Thyroid gland (tissue), 4 donors: ENCODE measurements at places on chromosomes 12 and 14. TPM values are rescaled to one million over a fixed set of nuclear protein-coding genes. Genes with fewer than 3 reads are reported as not detected.

GRCh38 chr14:100618318-100618693 lies 31.1 kb upstream of the BEGAIN start:
- no peak overlapping the region for H3K27ac ChIP-seq
- DNase-seq, result no peak
- H3K4me1 ChIP-seq, result peaks cover 5% of the 10 kb centered on the region
- no peaks in the 10 kb centered on the region for H3K27me3 ChIP-seq
- H3K36me3 ChIP-seq, result no peaks in the 10 kb centered on the region

DNA sequence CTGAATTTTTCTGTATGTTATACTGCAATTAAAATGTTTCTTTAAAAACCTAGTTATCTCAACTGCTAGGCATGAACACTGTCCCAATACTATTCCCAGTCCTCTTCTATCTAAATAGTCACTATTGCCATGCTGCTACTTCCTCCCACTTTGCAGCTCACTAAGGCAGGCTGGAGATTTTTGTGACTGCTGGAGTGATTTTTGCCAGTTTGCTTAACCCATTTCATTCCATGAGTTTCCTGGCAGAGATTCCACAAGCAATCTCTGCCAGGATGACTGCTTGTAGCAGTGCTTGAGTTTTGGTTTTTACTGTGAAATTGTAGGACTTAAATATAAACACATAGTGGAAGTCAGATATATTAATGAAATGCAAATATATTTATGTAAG lies 80.8 kb downstream of the BHLHE41 start:
- no peaks in the 10 kb centered on the region for H3K27me3 ChIP-seq
- no peak overlapping the region for H3K4me3 ChIP-seq
- H3K4me1 ChIP-seq, result peaks cover 35% of the 10 kb centered on the region
- H3K27ac ChIP-seq, result no peak overlapping the region
- peak; percentile 45 for DNase-seq

- peak overlapping the region; percentile 37 for H3K27ac ChIP-seq
- H3K27me3 ChIP-seq, result no peaks in the 10 kb centered on the region
- DNase-seq, result no peak
- peaks cover 53% of the 10 kb centered on the region for H3K4me1 ChIP-seq
- H3K4me3 ChIP-seq, result no peak overlapping the region
Measured at GRCh38 chr12:95229636-95230035, 12.0 kb downstream of the VEZT start.

- no peaks in the 10 kb centered on the region for H3K27me3 ChIP-seq
- H3K4me1 ChIP-seq, result peaks cover 41% of the 10 kb centered on the region
- no peaks in the 10 kb centered on the region for H3K36me3 ChIP-seq
- H3K27ac ChIP-seq, result peak overlapping the region; percentile 91
Measured at GRCh38 chr12:118274066-118274465, 98.6 kb downstream of the TAOK3 start.

- no peaks in the 10 kb centered on the region for H3K27me3 ChIP-seq
- no peak overlapping the region for H3K27ac ChIP-seq
- no peak for DNase-seq
- no peaks in the 10 kb centered on the region for H3K36me3 ChIP-seq
Measured at GRCh38 chr12:108724054-108724889, 7.0 kb downstream of the CORO1C start.

DNA sequence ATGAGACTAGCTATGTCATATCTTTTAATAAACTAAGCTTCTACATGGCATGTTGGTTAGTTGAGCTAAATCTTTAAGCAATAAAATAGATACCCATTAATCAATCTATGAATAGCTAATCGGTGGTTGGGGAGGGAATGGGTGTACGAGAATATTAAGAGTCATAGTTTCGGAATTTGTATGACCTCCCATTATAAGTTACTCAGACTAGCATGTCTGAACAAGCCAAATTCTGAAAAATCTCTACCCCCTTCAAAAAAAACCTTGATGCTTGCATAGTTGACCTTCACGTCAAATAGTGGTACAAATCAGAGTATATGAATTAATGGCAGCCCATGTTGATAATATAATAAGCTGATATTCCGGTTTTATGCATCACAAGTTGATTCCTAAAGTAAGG lies 60.0 kb downstream of the PLEKHG7 start:
- no peak overlapping the region for H3K4me3 ChIP-seq
- H3K36me3 ChIP-seq, result no peaks in the 10 kb centered on the region
- no peaks in the 10 kb centered on the region for H3K4me1 ChIP-seq
- no peak overlapping the region for H3K27ac ChIP-seq
- DNase-seq, result no peak
- H3K27me3 ChIP-seq, result no peaks in the 10 kb centered on the region

- no peak overlapping the region for H3K4me3 ChIP-seq
- H3K27me3 ChIP-seq, result no peaks in the 10 kb centered on the region
- no peaks in the 10 kb centered on the region for H3K36me3 ChIP-seq
- DNase-seq, result no peak
- peaks cover 3% of the 10 kb centered on the region for H3K4me1 ChIP-seq
Measured at GRCh38 chr14:51185754-51186153, 54.3 kb upstream of the TMX1 start.

DNA sequence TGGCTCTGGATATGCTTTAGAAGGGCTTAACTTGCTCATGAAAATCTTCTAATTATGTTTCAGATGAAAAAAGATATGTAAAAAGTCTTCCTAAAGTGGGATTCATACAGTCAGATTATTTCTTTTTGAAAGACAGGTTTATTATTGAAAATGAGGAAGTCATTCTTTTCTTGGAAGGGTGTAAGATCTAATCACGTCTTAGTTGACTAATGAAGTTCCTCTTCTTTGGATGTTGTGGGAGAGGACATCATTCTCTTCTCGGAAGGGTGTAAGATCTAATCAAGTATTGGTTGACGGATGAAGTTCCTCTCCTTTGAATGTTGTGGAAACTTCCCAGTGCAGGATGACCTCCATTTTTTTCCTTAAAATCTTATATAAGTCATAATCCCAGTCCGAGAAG lies 74.9 kb downstream of the ALG10 start:
- no peaks in the 10 kb centered on the region for H3K27me3 ChIP-seq
- no peak overlapping the region for H3K27ac ChIP-seq
- H3K36me3 ChIP-seq, result no peaks in the 10 kb centered on the region
- no peaks in the 10 kb centered on the region for H3K4me1 ChIP-seq
- no peak overlapping the region for H3K4me3 ChIP-seq

- H3K36me3 ChIP-seq, result no peaks in the 10 kb centered on the region
- H3K27ac ChIP-seq, result no peak overlapping the region
- no peaks in the 10 kb centered on the region for H3K4me1 ChIP-seq
- H3K4me3 ChIP-seq, result no peak overlapping the region
- DNase-seq, result no peak
Measured at GRCh38 chr14:99324291-99324690, 52.3 kb upstream of the BCL11B start.

DNA sequence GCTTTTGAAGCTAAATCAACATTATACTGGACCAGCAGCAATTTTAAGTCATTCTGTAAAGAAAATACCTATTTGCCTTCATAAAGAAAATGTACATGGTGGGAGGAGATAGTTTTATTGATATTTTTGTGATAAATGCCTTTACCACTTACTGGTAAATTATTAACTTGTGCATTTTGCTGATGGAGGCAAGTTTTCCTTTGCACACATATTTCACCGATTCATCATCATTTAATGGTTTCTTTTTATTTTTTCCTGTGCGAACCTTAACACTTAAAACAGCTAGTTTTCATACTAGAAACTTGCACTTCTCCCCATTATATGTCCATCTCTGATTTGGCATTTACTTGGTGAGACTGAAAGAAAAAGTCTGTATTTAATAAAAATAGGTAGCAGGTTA lies 239.3 kb downstream of the TRHDE start:
- DNase-seq, result no peak
- H3K4me3 ChIP-seq, result no peak overlapping the region
- H3K27ac ChIP-seq, result no peak overlapping the region
- no peaks in the 10 kb centered on the region for H3K27me3 ChIP-seq
- H3K4me1 ChIP-seq, result no peaks in the 10 kb centered on the region

GRCh38 chr14:30240018-30240417 lies 312.4 kb upstream of the PRKD1 start:
- H3K4me3 ChIP-seq, result no peak overlapping the region
- peaks cover 6% of the 10 kb centered on the region for H3K4me1 ChIP-seq
- no peaks in the 10 kb centered on the region for H3K27me3 ChIP-seq
- no peaks in the 10 kb centered on the region for H3K36me3 ChIP-seq
- H3K27ac ChIP-seq, result no peak overlapping the region

DNA sequence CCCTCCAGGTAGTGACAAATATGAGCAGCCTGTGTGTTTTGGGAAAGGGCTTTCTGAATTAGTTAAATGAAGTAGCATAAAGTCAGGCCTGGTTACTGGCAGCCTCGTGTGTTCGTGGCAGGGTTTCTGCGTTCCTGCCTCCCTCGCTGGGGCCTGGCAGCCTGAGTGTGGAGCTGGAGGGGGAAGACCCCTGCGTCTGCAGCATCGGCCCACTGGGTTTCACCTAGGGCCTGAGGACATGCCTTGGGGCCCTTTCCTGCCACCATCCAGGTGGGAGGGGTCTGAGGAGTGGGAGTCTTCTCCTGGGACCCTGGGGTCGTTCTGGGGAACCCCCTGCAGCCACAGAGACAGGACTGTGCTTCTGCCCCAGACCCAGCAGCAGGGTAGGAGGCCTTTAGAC lies 20.4 kb upstream of the AMN start:
- peaks cover 42% of the 10 kb centered on the region for H3K4me1 ChIP-seq
- DNase-seq, result no peak
- no peak overlapping the region for H3K4me3 ChIP-seq
- H3K36me3 ChIP-seq, result no peaks in the 10 kb centered on the region
- H3K27me3 ChIP-seq, result no peaks in the 10 kb centered on the region

GRCh38 chr12:3098436-3098835 lies 21.3 kb downstream of the TSPAN9 start:
- peak overlapping the region; percentile 54 for H3K27ac ChIP-seq
- H3K4me3 ChIP-seq, result no peak overlapping the region
- no peak for DNase-seq
- no peaks in the 10 kb centered on the region for H3K36me3 ChIP-seq
- peaks cover 9% of the 10 kb centered on the region for H3K4me1 ChIP-seq
- no peaks in the 10 kb centered on the region for H3K27me3 ChIP-seq

- H3K27ac ChIP-seq, result no peak overlapping the region
- no peak overlapping the region for H3K4me3 ChIP-seq
- no peaks in the 10 kb centered on the region for H3K36me3 ChIP-seq
- H3K27me3 ChIP-seq, result no peaks in the 10 kb centered on the region
Measured at GRCh38 chr14:71142375-71143038, 235.2 kb downstream of the PCNX1 start.

- H3K36me3 ChIP-seq, result no peaks in the 10 kb centered on the region
- H3K27ac ChIP-seq, result no peak overlapping the region
- H3K4me1 ChIP-seq, result no peaks in the 10 kb centered on the region
- no peaks in the 10 kb centered on the region for H3K27me3 ChIP-seq
Measured at GRCh38 chr12:93042283-93042682, 113.2 kb upstream of the EEA1 start.

DNA sequence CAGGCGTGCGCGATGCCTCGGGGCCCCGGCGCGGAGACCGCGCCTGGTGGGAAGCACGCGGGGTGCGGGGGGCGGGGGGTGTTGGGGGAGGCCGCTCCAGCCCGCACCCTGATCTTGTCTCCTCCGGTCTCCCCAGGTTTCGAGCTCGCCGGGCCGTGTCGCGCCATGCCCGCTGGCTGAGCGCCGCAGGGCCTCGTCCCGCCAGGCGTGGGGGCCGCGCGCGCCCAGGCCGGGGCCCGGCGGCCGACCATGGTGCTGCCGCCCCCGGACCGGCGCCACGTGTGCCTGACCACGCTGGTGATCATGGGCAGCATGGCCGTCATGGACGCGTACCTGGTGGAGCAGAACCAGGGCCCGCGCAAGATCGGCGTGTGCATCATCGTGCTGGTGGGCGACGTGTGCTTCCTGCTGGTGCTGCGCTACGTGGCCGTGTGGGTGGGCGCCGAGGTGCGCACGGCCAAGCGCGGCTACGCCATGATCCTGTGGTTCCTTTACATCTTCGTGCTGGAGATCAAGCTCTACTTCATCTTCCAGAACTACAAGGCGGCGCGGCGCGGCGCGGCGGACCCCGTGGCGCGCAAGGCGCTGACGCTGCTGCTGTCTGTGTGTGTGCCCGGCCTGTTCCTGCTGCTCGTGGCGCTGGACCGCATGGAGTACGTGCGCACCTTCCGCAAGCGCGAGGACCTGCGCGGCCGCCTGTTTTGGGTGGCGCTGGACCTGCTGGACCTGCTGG lies 2.4 kb downstream of the TMEM121 start:
- no peak overlapping the region for H3K27ac ChIP-seq
- H3K4me1 ChIP-seq, result peaks cover 24% of the 10 kb centered on the region
- no peak for DNase-seq
- H3K27me3 ChIP-seq, result no peaks in the 10 kb centered on the region
- no peak overlapping the region for H3K4me3 ChIP-seq

DNA sequence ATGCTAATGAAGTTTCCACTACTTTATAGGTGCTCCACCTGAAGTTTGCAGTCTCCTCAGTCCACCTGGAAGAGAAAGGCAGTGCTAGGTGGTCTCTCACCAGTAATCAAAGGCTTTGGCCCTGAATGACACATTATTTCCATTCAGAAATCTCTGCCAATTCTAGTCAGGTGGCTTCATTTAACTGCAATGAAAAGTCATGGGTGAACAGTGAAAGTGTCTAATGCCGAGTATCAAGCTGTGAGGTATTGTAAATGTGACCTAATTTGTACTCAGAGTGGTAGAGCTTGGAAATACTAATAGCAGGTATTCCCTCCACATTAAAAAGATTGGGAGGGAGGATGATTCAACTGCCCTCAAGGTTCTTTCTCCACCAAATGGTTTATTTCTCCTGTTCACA lies 220.9 kb upstream of the LRFN5 start:
- H3K36me3 ChIP-seq, result no peaks in the 10 kb centered on the region
- H3K4me1 ChIP-seq, result no peaks in the 10 kb centered on the region
- no peak overlapping the region for H3K27ac ChIP-seq
- no peaks in the 10 kb centered on the region for H3K27me3 ChIP-seq
- no peak for DNase-seq

DNA sequence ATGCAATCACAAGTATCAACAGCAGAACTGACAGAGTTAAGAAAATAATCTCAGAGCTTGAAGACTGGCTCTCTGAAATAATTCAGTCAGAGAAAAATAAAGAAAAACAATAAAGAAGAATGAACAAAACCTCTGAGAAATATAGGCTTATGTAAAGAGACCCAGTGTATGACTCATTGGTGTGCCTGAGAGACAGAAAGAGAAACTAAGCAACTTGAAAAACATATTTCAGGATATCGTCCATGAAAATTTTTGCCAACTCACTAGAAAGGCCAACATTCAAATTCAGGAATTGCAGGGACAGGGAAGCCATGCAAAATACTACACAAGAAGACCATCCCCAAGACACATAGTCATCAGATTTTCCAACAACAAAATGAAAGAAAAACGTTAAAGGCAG lies 56.2 kb downstream of the APOBEC1 start:
- H3K27ac ChIP-seq, result no peak overlapping the region
- H3K4me3 ChIP-seq, result no peak overlapping the region
- no peaks in the 10 kb centered on the region for H3K27me3 ChIP-seq
- H3K4me1 ChIP-seq, result no peaks in the 10 kb centered on the region

The HOXC11 gene
- not detected for total RNA-seq

The CPNE6 gene
- 0.29 TPM for total RNA-seq

The PTPN11 gene
- 79.5 TPM for total RNA-seq

The ANAPC7 gene
- 49.5 TPM for total RNA-seq

The ATXN7L3B gene
- 35.1 TPM for total RNA-seq

The TMCC3 gene
- total RNA-seq, result 15.0 TPM

The RIMKLB gene
- 50.8 TPM for total RNA-seq

The GNG2 gene
- total RNA-seq, result 10.7 TPM

The E2F7 gene
- 4.6 TPM for total RNA-seq

The OR6C2 gene
- not detected for total RNA-seq
